ENCODE measurements at places on chromosomes 5 and 9.

- no peak for DNase-seq
Observed at GRCh38 chr5:72417333-72418062, 89.7 kb downstream of the ZNF366 start.

- no peak for DNase-seq
Observed at GRCh38 chr5:158431369-158432029, 572.6 kb upstream of the CLINT1 start.

DNA sequence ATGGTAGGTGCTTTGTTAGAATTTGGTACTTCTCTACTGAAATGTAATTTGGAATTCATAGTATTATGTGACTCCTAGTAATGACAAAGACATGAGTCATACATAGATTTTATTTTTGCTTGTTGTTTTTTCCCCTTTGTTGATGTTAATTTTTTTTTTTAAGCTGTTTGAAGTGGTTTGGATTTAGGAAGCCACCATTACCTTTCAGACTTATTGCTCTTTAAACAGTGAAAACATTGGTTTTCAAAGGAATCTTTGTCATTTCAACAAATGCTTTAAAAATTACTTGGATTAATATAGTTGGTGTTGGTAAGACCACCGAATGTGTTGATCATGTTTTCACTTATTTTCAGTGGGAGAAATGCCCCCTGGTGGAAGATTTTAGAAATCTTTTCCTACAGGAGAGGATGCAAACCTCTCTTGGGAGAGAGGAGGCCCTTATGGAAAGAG lies 170.1 kb upstream of the PITX1 start:
- no peak for DNase-seq

DNA sequence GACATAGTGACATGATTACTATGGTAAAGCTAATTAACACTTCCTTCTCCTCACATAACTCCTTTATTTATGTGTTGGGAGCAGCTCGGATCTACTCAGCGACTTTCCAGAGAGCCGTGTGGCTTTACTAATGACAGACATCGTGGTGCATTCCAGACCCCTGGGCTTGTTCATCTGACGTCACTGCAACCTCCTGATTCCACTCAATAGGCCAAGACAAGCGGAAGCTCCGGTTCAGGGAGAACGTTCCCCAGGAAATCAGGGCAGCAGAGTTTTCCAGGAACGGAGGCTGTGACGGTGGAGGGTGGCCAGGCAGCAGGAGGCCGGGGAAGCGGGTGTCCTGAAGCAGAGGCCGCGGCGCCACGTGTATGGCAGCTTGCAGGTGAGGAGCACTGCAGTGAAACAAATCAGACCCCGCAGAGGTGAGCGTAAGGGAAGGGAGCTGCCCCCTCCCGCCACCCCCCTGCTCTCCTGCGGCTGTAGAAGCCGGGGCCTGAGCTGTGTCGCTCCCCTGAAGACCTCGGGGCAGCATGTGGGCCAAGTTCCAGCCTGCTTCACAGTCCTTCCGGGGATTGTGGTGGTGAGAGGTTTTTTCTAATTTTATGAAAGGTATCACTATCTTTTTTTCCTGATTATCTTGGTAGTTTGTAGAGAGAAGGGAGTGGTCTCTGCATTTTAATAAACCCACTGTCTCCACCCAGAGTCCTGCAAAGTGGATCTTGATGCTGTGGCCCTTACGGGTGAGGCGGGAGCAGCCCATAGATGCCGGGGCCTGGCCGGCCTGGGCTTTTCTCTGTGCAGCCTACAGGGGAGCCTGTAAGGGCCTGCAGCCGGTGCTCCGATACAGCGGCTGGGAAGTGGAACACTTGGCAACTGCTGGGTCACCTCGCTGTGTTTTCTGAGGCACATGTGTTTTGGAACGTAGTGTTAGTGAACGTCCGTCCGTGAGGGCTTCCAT lies 220.4 kb upstream of the IRX4 start:
- no peak for DNase-seq

GRCh38 chr5:158177146-158177545 lies 318.2 kb upstream of the CLINT1 start:
- DNase-seq = no peak

GRCh38 chr9:87676976-87677775 lies 48.7 kb upstream of the CTSL start:
- no peak for DNase-seq

GRCh38 chr9:109861499-109861898 lies 81.5 kb downstream of the PALM2AKAP2 start:
- DNase-seq = no peak

GRCh38 chr9:109730228-109730627 lies 49.8 kb upstream of the PALM2AKAP2 start:
- DNase-seq = no peak

- DNase-seq = no peak
Observed at GRCh38 chr5:110917161-110917875, 154.2 kb upstream of the TSLP start.

- no peak for DNase-seq
Observed at GRCh38 chr5:128736553-128736952, 198.5 kb upstream of the FBN2 start.

DNA sequence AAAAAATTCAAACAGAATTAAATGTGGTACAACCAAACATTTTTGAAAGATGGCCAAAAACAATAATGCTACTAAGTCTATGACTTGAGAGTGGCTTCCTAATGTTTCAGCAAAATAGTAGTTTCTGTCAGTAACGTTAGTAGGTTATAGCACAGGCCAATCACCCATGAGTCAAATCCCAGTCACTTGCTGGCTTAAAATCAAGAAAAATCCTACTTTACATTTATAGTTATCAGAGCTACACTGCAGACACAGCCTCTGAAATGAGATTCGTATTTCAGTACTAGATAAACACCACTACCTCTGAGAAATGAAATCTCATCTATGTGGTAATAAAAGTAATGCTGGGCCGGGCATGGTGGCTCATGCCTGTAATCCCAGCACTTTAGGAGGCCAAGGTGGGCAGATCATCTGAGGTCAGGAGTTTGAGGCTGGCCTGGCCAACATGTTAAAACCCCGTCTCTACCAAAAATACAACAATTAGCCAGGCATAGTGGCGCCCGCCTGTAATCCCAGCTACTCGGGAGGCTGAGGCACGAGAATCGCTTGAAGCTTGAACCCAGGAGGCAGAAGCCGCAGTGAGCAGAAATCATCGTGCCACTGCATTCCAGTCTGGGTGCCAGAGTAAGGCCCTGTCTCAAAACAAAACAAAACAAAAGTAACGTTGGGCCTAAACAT lies 6.1 kb downstream of the ZDHHC21 start:
- no peak for DNase-seq

DNA sequence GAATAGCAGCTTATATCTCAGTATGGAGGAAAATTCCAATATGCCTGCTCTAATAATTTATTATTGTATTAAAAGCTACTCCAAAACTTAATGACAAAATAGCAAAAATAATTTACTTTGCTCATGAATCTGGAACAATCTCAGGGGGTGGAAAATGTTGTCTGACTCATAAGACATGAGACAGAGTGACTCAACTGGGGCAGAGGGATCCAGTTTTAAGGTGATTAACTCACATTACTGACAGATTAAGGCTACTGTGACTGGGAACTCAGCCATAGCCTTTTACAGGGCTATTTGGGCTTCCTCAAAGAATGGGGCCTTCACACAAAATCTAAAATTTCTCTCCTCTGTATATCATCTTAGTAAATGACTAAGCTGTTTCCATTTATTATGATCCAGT lies 1172.9 kb downstream of the CDH12 start:
- DNase-seq = no peak

GRCh38 chr5:18098691-18099090 lies 464.4 kb downstream of the TAF11L14 start:
- no peak for DNase-seq

GRCh38 chr9:6243746-6244145 lies 28.1 kb downstream of the IL33 start:
- no peak for DNase-seq

DNA sequence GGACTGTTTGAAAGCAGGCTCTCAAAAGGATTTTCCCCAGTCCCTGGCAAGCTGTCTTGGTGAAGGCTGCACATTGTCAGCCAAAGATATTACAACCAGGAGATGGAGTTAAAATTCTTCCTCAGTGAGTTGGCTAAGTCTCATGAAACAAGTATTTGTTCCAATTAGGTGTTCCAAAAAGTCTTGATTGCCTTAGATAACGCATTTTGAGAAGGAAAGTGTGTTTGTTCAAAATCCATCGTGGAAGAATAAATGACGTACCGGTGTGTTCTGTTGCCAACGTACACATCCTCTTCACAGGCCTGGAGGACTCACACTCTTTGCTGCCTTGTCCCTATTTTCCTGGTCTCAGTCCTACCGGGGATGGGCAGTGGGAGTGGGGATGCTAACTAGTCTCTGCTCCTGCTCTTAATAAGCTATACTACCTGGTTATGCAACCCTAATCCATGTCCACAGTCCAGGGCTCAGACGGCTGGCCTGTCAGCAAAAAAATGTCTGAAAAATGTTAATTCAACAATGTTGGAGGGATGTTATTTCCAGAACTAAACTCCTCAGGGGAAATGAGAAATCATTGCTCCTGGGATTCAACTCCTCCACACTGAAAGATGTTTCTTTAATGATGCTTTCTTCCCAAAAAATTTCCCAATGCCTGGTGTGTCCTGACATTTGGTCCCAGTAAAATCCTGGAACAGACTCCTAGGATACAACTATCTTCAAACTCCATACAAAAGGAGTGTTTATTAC lies 175.3 kb upstream of the KLF9 start:
- no peak for DNase-seq

- DNase-seq = no peak
Observed at GRCh38 chr5:68946728-68947127, 147.1 kb upstream of the SLC30A5 start.

- no peak for DNase-seq
Observed at GRCh38 chr5:670396-671270, 22.5 kb downstream of the TPPP start.

GRCh38 chr9:98536542-98537173 lies 172.1 kb downstream of the GABBR2 start:
- no peak for DNase-seq

GRCh38 chr9:131477816-131478419 lies 24.8 kb upstream of the POMT1 start:
- DNase-seq = no peak

DNA sequence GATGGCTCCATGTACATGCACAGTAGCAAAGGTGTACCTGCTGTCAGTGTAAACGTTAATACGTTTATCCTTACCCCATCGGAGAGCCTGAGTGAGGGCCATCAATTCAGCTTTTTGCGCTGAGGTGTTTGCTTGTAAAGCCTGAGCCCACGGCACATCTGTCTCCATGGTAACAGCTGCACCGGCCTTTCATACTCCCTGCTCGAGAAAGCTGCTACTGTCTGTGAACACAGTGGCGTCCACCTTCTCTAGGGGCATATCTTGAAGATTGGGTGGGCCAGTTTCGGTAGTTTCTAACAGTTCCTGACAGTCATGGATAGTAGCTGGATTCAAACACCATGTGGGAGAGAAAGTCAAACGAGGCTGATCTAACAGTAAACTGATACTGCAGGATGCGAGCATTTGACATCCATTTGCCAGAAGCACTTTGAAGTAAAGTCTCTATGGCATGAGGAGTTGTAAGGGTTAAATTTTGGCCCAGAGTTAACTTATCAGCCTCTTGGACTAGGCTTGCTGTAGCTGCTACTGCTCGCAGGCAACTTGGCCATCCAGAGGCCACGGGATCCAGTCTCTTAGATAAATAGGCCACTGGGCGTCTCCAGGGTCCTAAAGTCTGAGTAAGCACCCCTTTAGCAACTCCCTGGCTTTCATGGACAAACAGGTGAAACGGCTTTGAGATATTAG lies 21.0 kb upstream of the RHOBTB3 start:
- no peak for DNase-seq

- DNase-seq = no peak
Observed at GRCh38 chr5:17817990-17818389, 183.7 kb downstream of the TAF11L14 start.

- DNase-seq = no peak
Observed at GRCh38 chr5:109788596-109788995, 98.9 kb downstream of the MAN2A1 start.

- no peak for DNase-seq
Observed at GRCh38 chr5:40678026-40678425, 1.7 kb upstream of the PTGER4 start.

- DNase-seq = no peak
Observed at GRCh38 chr5:180330810-180331646, 22.1 kb downstream of the GFPT2 start.

DNA sequence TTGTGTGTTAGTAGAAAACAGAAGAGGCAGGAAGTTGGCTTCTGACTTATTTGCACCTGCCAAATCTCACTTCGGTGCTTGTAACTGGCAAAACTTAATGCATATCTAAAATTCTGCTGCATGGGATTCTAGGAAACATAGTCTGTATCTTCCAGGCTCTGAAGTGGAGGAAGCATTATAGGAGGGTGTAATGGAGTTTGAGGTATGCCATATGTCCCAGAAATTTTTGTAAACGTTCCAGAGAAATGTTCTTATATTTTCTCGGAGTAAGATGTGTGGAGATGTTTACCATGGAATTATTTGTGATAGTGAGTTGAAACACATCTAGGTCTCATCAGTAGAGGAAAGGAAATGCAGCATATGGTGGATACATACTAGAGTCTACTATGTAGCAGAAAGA lies 1329.0 kb upstream of the NUDT12 start:
- DNase-seq = no peak

GRCh38 chr5:82863266-82863665 lies 213.9 kb downstream of the TMEM167A start:
- no peak for DNase-seq

DNA sequence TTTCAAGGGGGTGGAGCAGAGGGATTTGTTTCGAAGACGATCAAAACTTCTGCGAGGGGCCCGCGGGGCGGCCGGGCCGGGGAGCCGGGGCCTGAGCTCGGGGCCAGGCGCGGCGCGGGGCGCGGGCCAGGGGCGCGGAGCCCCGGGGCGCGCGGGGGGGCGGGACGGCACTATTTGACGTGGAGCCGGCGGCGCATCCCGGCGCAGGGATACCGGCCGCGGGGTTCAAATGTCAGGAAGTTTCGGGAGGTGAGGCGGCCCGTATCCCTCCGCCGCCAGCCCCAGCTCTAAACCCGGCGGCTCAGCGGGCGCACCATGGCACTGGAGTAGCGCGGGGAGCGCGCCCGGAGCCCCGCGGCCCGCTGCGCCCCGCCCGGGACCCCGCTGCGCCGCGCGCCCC lies at the start of gene LMX1B:
Gene LMX1B (plus strand): TSS at position 278 of the 400 bp plus-strand sequence. CDS start 522 bp downstream, outside the sequence.
- no peak for DNase-seq

- DNase-seq = no peak
Observed at GRCh38 chr5:126450346-126450745, 27.1 kb downstream of the GRAMD2B start.

- DNase-seq = no peak
Observed at GRCh38 chr9:304519-305185, 90.0 kb downstream of the DOCK8 start.

- DNase-seq = no peak
Observed at GRCh38 chr9:128555180-128555721, 2.9 kb downstream of the SPTAN1 start.

- DNase-seq = no peak
Observed at GRCh38 chr9:115275753-115276152, 157.8 kb upstream of the TNC start.

GRCh38 chr9:6928863-6929262 lies 171.1 kb downstream of the KDM4C start:
- DNase-seq = no peak

Data from activated naive CD4-positive, alpha-beta T cell (primary cell).